ENCODE measurements at places on chromosomes 16 and 17. TPM values are rescaled to one million over a fixed set of nuclear protein-coding genes. Genes with fewer than 3 reads are reported as not detected.

DNA sequence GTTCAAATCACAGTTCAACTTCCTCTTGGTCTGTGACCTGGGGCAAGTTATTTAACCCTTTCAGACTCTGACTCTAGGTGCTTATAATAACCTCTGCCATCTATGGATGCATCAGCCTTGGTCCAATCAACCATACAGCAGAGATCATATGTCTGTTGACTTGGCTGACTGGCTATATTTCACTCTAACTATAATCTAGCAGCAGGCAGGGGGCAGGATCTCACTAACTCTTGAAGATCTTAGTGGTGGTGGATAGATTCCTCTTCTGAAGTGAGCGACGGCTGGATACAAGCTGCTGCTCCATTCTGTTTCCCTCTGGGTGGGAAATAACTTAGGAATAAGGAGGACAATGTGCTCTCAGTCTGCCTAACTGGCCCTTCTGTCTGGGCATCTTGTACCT, 146.6 kb downstream of the SKAP1 start:
- DNase-seq, result no peak

DNA sequence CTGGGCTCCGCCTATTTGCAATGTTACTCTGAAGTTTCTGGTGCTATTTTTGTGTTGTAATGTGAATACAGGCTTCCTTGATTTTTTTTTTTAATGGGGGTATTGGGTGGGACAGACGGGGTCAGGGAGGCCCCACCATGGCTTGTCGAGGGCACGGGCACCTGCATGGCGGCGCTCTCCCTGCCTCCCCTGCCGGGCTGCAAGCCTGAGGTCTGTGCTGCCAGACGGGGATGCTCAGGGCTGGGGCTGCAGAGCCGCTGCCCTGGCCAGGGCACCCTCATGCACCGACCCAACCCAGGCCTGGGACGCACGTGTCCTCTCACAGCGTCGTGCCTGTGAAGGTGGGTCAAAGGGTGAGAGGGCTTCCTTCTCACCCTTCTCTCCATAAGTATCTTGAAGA, 13.0 kb upstream of the ZFPM1 start:
- DNase-seq, result no peak

TMEM238L gene
- 3.3 TPM for polyA plus RNA-seq

GRCh38 chr16:49756775-49757558, 98.9 kb downstream of the ZNF423 start:
- DNase-seq, result no peak

DNA sequence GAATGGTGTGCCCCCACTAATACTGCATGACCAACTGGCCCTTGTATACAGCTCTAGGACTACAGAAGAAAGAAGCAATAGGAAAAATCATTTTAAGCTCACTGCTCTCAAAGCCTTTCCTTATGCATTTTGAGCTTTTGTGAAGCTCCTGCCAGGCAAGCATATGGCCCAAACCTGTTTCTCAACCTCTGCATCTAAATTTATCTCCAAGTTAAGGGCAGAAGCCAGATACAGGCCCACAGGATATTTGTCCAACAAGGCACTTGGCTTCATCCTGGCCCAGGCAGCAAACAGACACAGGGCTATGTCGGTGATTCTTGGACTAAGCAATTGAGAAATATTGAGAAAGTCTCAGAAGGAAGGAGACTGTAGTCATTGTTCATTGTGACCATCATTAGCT, 43.9 kb downstream of the CCT6B start:
- no peak for DNase-seq

NF1 gene
- 53.9 TPM for polyA plus RNA-seq

GRCh38 chr17:42518046-42518754, 17.8 kb upstream of the NAGLU start:
- no peak for DNase-seq

DNA sequence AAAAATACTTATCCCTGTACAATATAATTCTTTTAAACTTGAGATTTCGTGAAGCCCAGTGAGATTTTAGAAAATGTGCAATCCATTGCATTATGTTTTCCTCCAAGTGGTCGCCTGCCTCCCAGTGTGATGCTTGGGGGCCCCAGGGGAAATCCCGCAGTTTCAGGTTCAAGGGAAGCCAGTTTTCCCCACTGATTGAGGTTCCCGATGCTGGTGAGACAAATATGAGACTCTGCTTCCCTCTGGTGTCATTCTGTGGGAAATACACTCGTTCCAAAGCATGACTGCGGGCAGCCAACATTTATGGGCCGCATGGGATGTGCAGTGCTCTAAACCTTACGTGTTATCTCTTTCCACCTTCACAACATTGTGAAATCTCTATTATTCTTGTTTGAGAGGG, 200.8 kb downstream of the PRKCB start:
- peak; percentile 46 for DNase-seq

- DNase-seq, result no peak
These were observed 1.0 kb downstream of the TACO1 start for GRCh38 chr17:63601439-63602371.

GRCh38 chr16:23673971-23674614, 4.6 kb upstream of the PLK1 start:
- no peak for DNase-seq

Data from left kidney (tissue), 8 donors.